ENCODE measurements at places on chromosomes 6 and 20.

GRCh38 chr6:4571011-4571410 lies 205.2 kb upstream of the CDYL start:
- DNase-seq = no peak

DNA sequence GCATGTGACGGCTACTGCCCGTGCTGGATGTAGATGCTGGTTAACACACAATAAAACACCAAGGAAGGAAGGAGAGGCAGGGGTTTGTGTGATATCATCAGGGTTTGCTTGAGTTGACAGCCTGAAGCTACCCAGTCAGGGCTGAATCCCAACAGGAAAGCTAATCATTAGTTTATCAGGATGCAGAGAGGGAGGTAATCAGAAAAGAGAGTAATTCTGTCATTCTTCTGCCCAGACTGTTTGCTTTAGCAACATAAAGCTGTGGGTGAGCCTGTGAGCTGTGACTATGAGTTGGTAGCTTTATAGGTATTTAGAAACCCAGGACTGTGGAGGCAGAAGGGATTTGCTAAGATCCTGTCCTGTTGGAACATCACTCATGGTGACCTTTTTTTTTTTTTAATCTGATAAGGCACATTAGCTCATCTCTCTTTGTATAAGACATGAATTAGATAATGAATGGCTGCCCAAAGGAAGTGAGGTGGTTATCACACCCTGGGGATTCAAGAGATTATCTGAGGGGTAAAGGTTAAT lies 79.3 kb downstream of the CAP2 start:
- no peak for DNase-seq

- DNase-seq = no peak
Observed at GRCh38 chr6:168640768-168641167, 199.8 kb downstream of the SMOC2 start.

DNA sequence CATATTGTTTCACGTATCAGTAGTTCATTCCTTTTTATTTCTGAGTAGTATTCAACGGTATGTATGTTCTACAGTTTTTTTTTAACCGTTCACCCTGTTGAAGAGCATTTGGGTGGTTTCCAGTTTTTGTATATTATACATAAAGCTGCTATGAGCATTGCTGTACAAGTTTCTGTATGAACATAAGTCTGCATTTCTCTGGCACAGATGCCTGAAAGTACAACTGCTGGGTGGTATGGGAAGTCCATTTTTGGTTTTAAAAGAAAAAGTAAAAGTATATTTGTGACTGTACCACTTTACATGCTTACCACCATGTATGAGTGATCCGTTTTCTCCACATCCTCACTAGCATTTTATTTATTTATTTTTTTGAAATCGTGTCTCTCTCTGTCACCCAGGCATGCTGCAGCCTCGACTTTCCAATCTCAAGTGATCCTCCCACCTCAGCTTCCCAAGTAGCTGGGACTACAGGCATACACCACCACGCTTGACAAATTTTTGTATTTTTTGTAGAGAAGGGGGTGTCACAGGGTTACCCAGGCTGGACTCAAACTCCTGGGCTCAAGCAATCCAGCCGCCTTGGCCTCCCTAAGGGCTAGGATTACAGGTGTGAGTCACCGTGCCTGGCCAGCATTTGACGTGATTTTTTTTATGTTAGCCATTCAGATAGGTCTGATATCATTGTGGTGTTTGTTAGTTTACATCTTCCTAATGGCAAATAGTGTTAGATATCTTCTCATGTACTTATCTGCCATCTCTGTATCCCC lies 11.0 kb upstream of the SIM1 start:
- no peak for DNase-seq
